C1 segment of cervical spinal cord (tissue), 14 donors: ENCODE measurements at places on chromosomes 12 and 14.

DNA sequence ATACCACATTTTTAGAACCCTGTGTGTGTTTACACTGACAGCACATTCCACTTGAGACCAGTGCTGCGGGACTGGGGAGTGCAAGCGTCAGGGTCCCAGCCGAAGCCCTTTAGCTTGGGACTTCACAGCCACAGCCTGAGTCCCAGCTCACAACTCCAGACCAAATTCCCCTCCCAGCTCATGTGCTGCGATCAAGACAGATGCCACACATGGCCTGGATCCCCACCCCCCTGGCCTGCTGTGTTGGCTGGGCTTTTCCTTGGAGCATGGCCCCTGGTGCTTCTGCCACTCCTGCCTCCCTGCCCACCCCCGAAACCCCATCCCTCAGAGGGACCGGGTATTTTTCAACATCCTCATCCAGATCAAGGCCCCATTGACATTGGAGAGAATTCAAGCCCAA lies 63.7 kb downstream of the WDR20 start:
- no peak for DNase-seq

GRCh38 chr12:45425426-45425825 lies 209.5 kb downstream of the ANO6 start:
- DNase-seq, result no peak

GRCh38 chr14:51157012-51157411 lies 62.1 kb upstream of the TRIM9 start:
- no peak for DNase-seq

DNA sequence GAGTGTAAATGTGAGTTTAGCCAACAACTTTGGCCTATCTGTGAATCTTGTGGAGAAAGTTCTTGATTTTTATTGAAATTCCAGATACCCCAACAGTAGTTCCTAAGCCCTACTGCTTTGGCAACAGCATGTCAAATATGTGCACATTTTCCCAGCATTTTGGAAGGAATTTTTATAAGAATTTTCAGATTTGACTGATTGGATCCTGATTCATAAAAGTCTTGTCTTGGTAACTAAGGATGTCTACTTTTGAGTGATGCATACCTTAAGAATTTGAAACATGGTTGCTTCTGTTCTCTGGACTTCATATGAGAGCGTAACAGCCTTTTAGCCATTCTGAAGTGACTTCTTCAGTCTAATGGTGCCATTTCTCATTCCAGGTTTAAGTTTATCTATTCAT lies 106.7 kb downstream of the ANO4 start:
- no peak for DNase-seq

- DNase-seq, result no peak
Observed at GRCh38 chr12:122835750-122836026, 431 bp downstream of the HIP1R start.

GRCh38 chr12:29245246-29245645 lies 96.2 kb downstream of the FAR2 start:
- DNase-seq, result no peak

- no peak for DNase-seq
Observed at GRCh38 chr14:51014086-51014485, 69.8 kb upstream of the PYGL start.

- DNase-seq, result no peak
Observed at GRCh38 chr14:74531467-74531866, 37.9 kb downstream of the ISCA2 start.

DNA sequence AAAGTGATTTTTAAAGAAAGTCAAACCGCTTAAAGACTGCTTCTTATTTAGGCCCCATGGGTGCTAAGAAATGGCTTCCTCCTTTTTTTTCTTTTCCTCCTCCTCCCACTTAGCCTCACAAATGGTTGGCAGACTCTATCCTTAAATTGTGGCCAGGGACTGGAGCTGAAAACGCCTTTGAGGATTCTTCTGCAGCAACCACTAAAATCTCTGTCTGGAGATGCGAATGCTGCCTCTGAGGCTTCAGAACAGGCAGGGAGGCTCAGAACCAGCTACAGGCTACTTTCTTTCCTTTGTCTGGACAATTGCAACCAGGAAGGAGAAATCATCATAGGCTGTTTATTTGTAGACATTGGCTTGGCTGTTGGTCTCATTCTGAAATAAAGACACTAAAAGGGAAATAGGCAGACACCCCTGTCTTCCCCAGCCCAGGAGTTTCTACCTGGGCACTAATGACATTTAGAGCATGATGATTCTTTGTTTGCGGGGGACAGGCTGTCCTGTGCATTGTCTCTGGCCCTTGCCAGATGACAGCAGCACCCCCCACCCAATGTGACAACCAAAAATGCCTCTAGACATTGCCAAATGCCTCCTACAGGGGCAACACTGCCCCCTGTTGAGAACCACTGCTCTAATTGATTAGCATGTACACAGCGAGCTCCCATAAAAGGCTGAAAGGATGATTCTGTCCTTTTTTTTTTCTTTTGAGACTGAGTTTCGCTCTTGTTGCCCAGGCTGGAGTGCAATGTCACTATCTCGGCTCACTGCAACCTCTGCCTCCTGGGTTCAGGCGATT lies 50.3 kb downstream of the MAP1LC3B2 start:
- no peak for DNase-seq

- no peak for DNase-seq
Observed at GRCh38 chr12:49985981-49986380, 13.2 kb downstream of the AQP6 start.

GRCh38 chr14:68471029-68471963 lies 321.6 kb downstream of the ZFP36L1 start:
- no peak for DNase-seq

DNA sequence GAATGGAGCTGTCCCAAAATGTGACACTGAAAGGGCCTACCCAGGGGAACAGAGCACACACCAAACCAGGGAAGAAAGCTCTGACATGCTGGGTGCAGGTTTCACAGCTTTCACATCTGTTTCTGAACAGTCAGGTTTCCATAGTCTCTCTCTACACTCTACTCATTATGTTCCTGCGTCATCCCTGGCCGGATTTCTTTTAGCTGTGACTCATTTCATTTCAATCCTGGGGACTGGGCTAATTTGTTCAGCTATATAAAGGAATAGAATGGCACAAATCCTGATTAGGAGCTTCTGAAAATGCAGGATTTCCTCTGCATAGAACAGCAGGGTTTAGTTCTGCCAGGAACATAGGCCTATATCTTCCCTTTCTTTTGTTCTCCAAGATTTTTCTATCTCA lies 649.8 kb downstream of the RPS29 start:
- DNase-seq, result no peak

- DNase-seq, result no peak
Observed at GRCh38 chr14:35340616-35341453, 48.7 kb downstream of the PSMA6 start.

DNA sequence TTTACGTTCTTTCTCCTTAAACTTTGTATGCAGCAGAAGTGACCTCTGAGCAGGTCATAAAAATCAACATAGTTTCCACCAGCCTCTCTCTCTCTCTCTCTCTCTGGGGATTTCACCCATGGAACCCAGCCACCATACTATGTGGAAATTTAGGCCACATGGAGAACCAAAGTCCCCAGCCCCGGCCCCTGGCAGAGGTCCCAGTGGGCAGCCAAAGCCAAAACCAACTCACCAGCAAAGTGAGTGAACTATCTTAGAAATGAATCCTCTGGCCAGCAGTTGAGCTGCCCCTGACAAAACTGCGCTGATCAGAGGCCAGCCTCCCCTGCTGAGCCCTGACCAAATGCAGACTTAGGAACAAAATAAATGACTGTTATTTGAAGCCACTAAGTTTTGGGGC lies 9.2 kb downstream of the DUSP6 start:
- no peak for DNase-seq

GRCh38 chr12:106845902-106846301 lies 71.4 kb downstream of the RIC8B start:
- DNase-seq, result no peak

- DNase-seq, result no peak
Observed at GRCh38 chr12:54442961-54443360, 23.9 kb upstream of the ITGA5 start.

DNA sequence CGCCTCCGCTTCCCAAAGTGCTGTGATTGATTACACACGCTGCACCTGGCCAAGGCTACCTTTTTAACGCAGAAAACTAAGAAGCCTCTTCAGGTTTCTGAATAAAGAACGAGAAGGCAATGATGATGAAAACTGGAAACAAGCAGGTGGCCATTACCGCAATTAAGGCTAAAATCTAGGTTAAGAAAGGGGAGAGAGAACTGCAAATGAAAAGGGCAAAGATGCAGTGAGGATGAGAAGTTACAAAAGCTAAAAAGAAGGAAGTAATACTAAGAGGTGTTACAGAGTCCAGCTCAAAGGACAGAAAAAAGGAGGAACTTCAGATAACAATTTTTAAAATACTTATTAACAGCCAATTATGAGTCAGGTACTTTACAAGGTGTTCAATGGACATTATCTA lies 79.7 kb downstream of the DUSP16 start:
- no peak for DNase-seq

GRCh38 chr12:11877869-11878780 lies 192.6 kb upstream of the BCL2L14 start:
- DNase-seq, result no peak

DNA sequence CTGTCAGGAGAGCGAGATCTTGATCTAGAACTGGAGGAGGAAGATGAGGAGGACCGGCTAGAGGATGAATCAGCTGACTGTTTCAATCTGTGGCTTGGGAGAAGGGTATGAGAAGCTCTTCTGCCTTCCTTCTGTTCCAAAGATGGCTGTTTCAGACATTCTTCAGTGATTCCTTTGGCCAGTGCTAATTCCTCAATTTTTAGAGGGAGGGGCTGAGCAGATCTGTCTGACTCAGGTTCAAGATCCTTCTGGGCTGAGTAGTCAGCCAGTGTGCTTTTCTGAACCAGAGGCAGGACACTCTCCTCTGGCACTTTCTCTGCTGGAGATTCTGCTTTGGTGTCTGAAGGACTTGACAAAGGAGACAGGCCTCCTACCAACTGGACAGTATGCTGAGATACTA lies 15.2 kb downstream of the ACIN1 start:
- DNase-seq, result no peak

DNA sequence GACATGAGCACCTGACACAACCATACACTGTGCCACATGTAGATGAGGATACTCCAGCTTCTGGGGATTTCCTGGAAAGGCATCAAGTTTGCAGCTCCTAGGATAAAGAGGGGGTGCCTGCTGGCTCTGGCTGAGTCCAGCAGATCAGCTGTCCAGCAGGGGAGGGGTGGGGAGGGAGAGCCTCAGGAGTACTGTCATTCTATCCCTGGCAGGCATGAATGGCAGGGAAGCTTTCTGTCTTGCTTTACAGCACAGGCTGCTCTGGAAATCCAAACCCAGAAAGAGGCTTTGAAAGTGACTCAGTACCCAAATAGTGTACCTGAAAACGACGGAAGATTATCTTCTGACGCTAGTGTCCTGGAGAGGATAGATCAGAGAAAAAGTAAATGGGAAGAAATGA lies 32.2 kb downstream of the SLC8A3 start:
- DNase-seq, result no peak

GRCh38 chr14:68112442-68112841 lies 292.9 kb downstream of the RAD51B start:
- DNase-seq, result no peak

GRCh38 chr12:47894068-47894467 lies 10.7 kb downstream of the VDR start:
- DNase-seq, result no peak

GRCh38 chr12:95208678-95209077 lies 8.6 kb downstream of the FGD6 start:
- DNase-seq, result no peak

GRCh38 chr12:130423136-130423535 lies 85.4 kb downstream of the PIWIL1 start:
- DNase-seq, result no peak

DNA sequence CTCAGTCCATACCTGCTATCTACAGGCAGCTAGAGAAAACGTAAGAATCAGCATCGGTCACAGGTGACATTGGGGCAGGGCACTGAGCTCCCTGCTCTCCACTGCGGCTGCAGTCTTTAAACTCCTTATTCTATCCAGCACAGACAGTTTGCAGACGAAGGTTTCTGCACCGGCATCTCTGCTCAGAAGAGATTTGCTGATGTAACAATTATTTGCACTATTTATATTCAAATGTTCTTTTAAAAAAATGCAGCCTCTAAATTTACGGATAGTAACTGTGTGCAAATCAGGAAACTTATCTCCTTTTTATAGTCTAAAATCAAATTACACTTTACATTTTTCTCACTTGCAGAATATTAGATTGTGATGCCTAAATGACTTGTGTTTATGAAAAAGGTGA lies 671.0 kb downstream of the VRK1 start:
- DNase-seq, result no peak

DNA sequence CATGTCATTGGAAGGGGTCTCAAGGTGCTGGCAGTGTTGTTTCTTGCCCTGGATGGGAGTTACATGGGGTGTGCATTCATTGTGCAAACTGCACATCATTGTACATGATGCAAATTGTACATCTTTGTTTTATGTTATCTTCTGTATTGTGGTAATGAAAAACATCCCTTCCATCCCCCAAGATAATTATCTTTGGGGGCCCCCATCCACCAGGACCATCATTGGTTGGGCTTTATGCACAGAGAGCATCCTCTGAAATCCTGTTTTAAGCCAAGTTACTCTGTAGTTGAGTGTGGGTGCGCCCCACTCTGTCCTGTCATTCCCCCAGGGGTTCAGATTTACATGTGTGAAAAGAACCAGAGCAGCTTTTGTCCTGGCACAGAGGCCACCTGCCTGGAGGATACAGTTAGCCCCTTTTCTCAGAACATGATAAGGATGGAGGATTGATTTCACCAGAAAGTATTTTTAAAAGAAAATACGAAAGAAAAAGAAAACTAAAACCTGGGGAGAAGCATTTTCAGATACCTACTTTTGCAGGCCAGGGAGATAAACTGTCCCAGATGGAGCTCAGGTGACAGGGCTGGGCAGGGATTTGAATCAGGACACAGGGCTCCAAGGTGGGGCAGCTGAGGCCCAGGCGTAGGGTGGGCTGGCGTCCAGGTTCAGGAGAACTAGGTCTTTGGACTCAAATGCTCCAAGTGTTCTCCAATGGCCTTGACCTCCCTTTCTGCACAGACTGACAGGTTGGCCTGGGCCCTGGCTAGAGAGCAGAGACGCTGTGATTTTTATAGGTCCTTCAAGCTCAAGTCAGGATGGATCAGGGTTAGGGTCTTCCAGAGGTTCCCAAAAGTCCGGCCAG lies 17.2 kb downstream of the WSCD2 start:
- DNase-seq, result no peak

- DNase-seq, result no peak
Observed at GRCh38 chr12:5947006-5947405, 1.9 kb upstream of the ANO2 start.

GRCh38 chr12:115322275-115322674 lies 638.3 kb upstream of the TBX3 start:
- no peak for DNase-seq

GRCh38 chr12:91053951-91054715 lies 3.7 kb downstream of the KERA start:
- DNase-seq, result no peak

- DNase-seq, result no peak
Observed at GRCh38 chr12:110320550-110320949, 39.5 kb downstream of the ATP2A2 start.
